ENCODE measurements at places on chromosomes 2 and 18. TPM values are rescaled to one million over a fixed set of nuclear protein-coding genes. Genes with fewer than 3 reads are reported as not detected.

The TPO gene
- not detected for total RNA-seq

The SPHKAP gene
- total RNA-seq = not detected

The APOB gene
- total RNA-seq = not detected

The GNLY gene
- total RNA-seq = 1.8 TPM

The HADHB gene
- 65.6 TPM for total RNA-seq

The MC5R gene
- total RNA-seq = not detected

The RAB6C gene
- total RNA-seq = not detected

The C2orf49 gene
- 23.8 TPM for total RNA-seq

The ATP8B1 gene
- total RNA-seq = 0.42 TPM

The PDE6D gene
- 35.7 TPM for total RNA-seq

The DPY30 gene
- total RNA-seq = 37.6 TPM

The CCDC85A gene
- total RNA-seq = not detected

The KYNU gene
- 43.8 TPM for total RNA-seq

The ABHD1 gene
- 0.20 TPM for total RNA-seq

The ALK gene
- total RNA-seq = not detected

The TSGA10 gene
- 20.4 TPM for total RNA-seq

The RAD51AP2 gene
- total RNA-seq = not detected

The ICA1L gene
- 7.3 TPM for total RNA-seq

The CD8B gene
- total RNA-seq = not detected

The PMAIP1 gene
- 69.9 TPM for total RNA-seq

The KDSR gene
- total RNA-seq = 15.3 TPM

The GCG gene
- not detected for total RNA-seq

The TACR1 gene
- total RNA-seq = not detected

The DSC3 gene
- not detected for total RNA-seq

The PTH2R gene
- total RNA-seq = 0.29 TPM

The UGT1A10 gene
- total RNA-seq = not detected

The CCDC148 gene
- total RNA-seq = not detected

The SERPINB10 gene
- total RNA-seq = not detected

The ZAP70 gene
- 4.8 TPM for total RNA-seq

The OTX1 gene
- total RNA-seq = not detected

The C2orf66 gene
- not detected for total RNA-seq

The YIPF4 gene
- 27.2 TPM for total RNA-seq

The ANKRD53 gene
- total RNA-seq = 0.71 TPM

The DYNC1I2 gene
- 52.0 TPM for total RNA-seq

The AGXT gene
- not detected for total RNA-seq

The FBXO36 gene
- 0.78 TPM for total RNA-seq

The PGAP1 gene
- total RNA-seq = 1.9 TPM

The EIF4E2 gene
- total RNA-seq = 67.2 TPM

The PAIP2B gene
- total RNA-seq = 3.7 TPM

The CRIM1 gene
- 0.71 TPM for total RNA-seq

The MTIF2 gene
- 40.4 TPM for total RNA-seq

The DYNAP gene
- total RNA-seq = not detected

The DCTN1 gene
- 122 TPM for total RNA-seq

The TYMS gene
- 5.1 TPM for total RNA-seq

The NT5C1B gene
- not detected for total RNA-seq

The CTIF gene
- 9.3 TPM for total RNA-seq

The CFAP65 gene
- total RNA-seq = not detected

The MSH2 gene
- total RNA-seq = 25.2 TPM

The PFN4 gene
- total RNA-seq = 0.60 TPM

The C1QL2 gene
- not detected for total RNA-seq

The SH3BP4 gene
- 1.1 TPM for total RNA-seq

The CXCR4 gene
- 200 TPM for total RNA-seq

The PTPRN gene
- total RNA-seq = not detected
